ENCODE measurements at places on chromosomes 3 and 15. TPM values are rescaled to one million over a fixed set of nuclear protein-coding genes. Genes with fewer than 3 reads are reported as not detected.

GRCh38 chr3:4935347-4935746 is 43.9 kb upstream of the BHLHE40 start:
- no peak for DNase-seq

- DNase-seq = no peak
These were observed 80.5 kb upstream of the PLXND1 start for GRCh38 chr3:129686941-129687340.

GRCh38 chr3:112228786-112229185 is 65.2 kb downstream of the SLC9C1 start:
- DNase-seq = no peak

The ITPKA gene
- 0.51 TPM for total RNA-seq

The SLC9C1 gene
- total RNA-seq = 0.35 TPM

The MEGF11 gene
- 0.20 TPM for total RNA-seq

DNA sequence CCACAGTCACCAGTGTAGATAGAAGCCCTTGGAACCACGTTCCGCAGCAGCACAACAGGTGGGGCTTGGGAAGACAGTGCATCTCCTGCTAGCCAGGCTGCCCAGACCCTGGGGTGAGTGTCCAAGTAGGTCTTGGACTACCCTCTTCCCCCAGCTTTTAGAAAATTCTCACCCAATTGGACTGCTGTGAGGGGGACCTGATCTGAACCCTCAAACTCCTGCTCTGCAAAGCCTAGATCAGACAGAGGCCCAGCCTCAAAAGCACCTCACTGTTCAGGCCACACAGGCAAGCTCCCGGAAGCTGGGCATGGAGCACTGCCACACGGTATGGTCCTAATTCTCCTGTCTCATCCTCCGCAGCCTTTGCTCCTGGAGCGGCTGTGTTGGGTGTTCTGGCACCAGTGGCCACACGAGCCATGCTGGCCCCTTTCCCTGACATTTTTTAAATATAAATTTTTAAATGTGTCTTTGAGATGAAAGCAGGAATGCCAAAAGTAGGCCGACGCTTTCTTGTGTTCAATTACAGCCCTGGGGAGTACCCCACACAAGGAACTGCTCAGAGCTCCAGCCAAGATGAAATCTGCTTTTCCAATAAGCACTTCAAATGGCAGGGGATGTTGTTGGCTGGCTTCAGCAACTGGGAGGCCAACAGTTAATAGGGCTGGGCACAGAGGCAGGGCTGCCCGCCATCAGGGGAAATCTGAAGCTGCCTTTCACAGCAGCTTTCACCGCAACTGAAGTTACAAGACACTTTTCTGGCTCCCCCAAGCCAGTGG is 40.9 kb downstream of the CPN2 start:
- DNase-seq = no peak

GRCh38 chr15:98906712-98907083 is 100.9 kb downstream of the PGPEP1L start:
- DNase-seq = no peak

DNA sequence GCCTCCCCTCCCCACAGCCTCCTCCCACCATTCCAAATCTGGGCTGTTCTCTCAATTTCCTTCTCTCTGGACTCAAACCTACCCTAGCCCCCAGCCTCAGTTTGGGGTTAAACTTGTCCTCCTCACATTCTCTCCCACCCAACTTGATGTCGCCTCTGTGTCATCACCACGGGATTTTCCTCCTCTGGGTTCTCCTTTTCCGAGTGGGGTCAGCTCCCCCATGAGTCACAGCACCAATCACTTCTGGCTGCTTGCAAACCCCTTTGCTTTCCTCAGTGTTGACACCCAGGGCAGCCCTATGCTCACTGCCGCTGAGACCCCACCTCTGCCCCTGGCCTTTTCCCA is 451 bp downstream of the CCR5AS start:
- DNase-seq = no peak

DNA sequence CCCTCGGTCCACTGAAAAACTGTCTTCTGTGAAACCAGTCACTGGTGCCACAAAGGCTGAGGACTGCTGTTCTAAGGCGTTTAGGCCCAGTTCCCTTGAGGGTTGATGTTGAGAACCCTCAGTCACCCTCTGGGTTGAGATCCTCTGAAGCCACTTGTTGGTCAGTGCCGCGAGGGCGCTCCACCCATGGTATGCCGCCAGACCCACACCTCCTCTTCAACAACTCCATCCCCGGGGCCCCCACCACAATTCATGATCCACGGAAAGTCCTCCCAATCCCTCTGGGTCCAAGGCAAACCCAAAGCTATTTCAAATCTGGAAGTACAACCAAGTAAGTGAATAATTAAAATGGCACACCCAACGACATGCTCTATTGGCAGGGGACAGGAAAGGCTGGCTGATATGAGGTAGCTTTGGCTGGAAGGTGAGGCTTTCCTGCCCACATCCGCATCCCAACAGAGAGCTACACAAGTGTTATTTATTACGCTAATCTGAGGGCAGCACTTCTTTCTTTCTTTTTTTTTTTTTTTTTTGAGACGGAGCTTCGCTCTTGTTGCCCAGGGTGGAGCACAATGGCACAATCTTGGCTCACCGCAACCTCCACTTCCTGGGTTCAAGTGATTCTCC is 58.1 kb downstream of the XXYLT1 start:
- DNase-seq = no peak

DNA sequence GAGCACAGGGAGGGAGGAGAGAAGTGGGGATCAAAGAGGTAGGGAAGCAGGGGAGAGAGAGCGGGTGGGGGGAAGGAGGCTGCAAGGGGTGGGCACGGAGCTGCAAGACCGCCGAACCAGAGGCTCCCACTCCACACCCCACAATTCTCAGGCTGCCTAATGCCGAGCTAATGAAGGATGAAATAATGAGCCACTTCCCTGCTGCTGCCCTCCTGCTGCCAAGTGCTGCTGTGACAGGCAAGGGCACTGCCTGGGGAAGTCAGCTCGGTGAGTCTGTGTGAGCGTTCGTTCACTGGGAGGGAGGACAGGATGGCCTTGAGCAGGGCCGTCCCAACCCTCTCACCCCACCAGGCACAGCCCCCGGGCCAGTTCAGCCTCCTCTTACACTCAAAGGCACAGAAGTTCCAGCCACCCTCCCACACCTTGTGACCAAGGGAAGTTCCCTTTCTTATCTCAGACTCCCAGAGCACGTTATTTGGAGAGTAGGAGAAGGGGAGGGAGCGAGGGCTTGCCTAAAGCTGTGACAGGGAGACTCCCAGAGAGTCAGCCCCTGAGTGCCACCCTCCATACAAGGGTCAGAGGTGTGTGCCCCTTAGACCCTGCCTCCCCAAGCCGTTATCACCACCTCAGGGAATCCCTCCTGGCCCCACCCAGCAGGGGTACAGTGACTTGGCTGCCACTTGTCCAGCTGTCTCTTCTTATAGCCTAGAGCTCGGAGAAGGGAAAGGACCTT is 12.4 kb downstream of the GLYCTK start:
- DNase-seq = peak; percentile 76

DNA sequence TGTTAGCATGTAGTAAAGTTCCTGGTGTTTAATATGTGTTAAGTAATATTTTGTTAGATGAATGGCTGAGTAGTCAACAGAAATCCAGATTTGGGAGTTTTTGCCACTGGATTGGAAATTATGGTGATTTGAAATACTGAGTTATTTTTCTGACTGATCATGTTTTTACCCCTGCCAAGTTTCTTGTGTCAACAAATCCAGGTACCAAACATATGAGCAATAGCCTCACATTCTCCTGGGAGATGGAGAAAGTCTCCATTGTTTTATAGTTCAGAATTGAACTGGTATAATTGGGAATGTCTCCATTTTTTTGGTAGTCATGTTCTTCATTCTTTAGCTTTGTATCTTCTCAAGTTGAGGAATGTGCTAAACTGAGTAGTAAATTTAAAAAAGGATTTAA is 767.2 kb upstream of the LMCD1 start:
- no peak for DNase-seq

DNA sequence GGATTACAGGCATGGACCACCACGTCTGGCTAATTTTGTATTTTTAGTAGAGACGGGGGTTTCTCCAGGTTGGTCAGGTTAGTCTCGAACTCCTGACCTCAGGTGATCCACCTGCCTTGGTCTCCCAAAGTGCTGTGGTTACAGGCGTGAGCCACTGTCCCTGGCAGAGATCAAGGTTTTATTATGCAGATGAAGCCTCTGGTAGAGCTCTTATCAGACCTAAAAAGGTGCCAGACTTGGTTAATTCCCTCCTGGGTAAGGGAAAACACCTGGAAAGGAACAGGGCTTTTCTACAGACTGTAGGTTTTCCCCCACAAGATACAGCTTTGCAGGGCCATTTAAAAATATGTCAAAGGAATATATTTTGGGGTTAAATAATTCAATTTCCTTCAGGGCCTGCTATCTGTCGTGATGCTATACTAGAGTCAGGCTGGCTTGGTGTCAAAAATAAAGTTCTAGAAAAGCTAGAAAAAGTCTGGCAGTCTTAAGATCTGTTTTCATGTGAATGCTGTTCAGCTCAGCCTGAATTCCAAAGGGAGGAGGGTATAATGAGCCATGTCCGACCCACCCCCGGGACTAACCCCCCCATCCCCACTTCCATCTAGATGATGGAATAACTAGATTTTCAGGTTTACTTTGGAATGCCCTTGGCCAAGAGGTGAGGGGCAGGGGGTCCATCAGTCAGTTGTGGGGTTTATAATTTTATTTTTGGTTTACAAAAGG is 1.9 kb upstream of the BLOC1S6 start:
- no peak for DNase-seq

The OXNAD1 gene
- total RNA-seq = 16.3 TPM

The SHF gene
- 33.2 TPM for total RNA-seq

DNA sequence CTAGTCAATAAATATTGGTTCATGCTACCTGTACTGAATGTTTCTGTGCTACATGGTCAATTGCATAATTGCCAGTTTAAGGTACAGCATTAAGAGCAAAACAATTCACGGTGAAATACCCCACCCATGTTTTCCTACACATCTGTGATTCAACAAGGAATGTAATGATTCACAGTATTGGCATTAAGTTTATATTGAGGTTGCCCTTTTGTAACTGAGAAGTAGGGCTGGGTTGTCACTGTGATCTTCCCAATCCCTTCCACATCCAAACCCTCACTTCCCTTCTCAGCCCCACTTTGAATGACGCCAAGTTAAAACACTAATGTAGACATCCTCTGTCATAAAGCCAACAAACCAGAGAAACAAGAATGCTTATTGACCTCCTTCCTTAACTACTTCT is 112.0 kb upstream of the TJP1 start:
- DNase-seq = no peak

The RAD51 gene
- 0.42 TPM for total RNA-seq

- DNase-seq = no peak
These were observed 17.0 kb downstream of the RPL39L start for GRCh38 chr3:187122261-187122660.

GRCh38 chr15:35616498-35617271 is 70.7 kb upstream of the DPH6 start:
- no peak for DNase-seq

The POLR2H gene
- 60.6 TPM for total RNA-seq

The REC114 gene
- not detected for total RNA-seq

DNA sequence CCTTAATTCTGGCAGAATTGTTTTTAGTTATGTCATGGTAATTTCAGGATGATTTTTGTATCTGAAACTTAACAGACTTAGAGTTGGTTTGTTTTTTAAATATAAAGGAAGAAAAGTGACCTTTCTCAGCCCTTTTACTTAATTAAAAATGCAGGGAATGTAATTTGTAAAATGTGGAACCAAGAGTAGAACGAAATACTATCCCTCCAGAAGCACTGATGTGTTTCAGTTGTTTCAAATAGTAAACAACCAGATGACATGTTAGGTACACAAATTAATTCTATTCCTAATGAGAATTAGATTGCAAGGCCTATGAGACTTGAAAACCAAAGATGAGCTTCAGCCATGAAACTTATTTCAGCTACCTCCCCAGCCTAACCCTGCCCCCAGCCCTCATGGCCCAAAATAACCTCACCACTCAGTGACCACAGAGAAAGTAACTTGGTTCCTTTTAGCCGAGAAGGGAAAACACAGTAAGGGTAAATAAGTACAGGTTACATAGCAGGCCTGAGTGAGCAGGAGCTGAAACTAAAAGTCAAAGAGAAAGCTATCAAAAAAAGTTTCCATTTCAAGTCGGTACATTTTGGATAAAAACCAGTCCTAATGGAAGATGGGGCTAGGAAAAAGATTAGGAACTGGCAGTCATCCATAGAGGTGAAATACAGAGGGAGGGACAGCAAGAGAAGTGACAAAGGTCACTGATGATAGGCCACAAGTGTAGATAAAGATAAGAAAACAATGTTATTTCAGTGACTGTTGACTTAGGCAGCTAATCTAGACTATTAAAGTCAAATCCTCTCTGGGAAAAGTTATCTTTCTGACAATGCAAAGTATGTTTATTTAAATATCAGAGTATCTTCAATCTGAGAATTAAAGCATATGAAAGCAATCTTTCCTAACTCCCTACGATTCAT is 23.2 kb downstream of the SENP8 start:
- DNase-seq = no peak
